ENCODE measurements at places on chromosomes 6 and 20.

DNA sequence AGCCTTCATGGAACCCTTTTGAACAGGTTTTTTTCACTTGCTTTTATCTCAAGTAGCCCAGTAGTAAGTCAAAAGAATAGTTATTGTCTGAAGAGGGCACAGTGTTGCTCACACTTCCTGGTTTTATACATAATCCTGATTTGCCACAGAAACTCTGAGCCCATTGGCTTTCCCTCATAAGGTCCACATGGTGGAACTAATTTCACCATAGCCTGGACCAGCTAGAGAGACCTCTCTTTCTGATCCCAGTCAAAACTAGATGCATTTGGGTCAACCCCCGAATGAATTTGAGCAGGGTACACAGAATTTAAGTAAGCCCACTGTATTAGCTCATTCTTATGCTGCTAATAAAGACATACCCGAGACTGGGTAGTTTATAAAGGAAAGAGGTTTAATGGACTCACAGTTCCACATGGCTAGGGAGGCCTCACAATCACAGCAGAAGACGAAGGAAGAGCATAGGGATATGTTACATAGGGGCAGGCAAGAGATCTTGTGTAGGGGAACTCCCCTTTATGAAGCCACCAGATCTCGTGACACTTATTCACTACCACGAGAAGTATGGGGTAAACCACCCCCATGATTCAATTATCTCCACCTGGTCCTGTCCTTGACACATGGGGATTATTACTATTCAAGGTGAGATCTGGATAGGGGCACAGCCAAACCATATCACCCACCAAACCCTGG, 6.2 kb downstream of the RWDD2A start:
- H3K4me3 ChIP-seq: no peak overlapping the region
- no peak for DNase-seq
- no peak overlapping the region for H3K27ac ChIP-seq
- H3K36me3 ChIP-seq: peaks cover 4% of the 10 kb centered on the region

DNA sequence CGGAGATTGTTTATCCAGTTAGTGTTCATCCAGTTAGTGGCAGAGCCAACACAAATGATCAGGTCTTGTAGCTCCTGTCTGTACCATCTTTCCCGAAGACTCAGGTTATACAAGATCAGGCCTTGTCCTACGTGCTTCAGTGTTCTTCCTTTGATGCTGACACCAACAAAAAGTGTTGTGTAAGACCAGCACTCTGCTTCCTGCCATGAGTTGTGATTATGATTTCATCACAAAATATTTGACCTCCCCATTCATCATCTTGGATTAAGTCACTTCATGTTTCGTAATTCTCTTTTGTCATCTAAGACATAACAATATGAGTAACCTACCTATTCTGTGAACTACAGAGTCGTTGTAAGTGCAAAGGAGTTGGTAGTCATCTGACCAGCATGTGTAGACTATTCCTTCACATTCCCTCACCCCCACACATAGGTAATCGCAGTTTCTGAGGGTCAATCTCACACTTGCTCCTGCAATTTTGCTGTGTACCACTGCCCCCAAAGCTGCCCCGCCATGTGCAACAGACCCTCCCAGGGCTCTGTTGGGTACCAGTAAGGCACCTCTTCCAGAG, 135.6 kb upstream of the SLC22A23 start:
- H3K27me3 ChIP-seq: no peaks in the 10 kb centered on the region
- DNase-seq: no peak
- H3K4me3 ChIP-seq: no peak overlapping the region
- no peaks in the 10 kb centered on the region for H3K36me3 ChIP-seq
- H3K27ac ChIP-seq: no peak overlapping the region

DNA sequence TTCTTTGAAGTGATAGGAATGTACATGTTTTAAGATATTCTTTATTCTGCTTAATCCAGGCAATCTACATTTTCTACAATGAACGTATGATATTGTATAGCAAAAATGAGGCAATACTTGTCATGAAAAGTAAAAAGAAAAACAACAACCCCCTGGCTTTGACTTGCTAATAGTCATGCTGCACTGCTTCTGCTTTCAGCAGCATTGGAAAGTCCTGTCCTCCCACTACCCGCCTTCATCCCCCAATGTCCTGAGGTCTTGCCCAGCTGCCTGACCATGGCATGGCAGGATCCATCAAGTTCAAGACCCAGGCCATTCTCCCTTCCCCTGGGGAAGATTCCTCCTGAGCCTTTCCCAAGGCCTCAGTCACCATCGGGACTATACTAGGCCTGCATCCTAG, 156.5 kb downstream of the SH3BGRL2 start:
- DNase-seq: no peak
- no peak overlapping the region for H3K27ac ChIP-seq
- H3K4me3 ChIP-seq: no peak overlapping the region
- H3K27me3 ChIP-seq: no peaks in the 10 kb centered on the region

GRCh38 chr6:141988327-141988726, 144.4 kb upstream of the GJE1 start:
- no peak overlapping the region for H3K27ac ChIP-seq
- H3K27me3 ChIP-seq: no peaks in the 10 kb centered on the region
- DNase-seq: no peak
- H3K4me3 ChIP-seq: no peak overlapping the region

DNA sequence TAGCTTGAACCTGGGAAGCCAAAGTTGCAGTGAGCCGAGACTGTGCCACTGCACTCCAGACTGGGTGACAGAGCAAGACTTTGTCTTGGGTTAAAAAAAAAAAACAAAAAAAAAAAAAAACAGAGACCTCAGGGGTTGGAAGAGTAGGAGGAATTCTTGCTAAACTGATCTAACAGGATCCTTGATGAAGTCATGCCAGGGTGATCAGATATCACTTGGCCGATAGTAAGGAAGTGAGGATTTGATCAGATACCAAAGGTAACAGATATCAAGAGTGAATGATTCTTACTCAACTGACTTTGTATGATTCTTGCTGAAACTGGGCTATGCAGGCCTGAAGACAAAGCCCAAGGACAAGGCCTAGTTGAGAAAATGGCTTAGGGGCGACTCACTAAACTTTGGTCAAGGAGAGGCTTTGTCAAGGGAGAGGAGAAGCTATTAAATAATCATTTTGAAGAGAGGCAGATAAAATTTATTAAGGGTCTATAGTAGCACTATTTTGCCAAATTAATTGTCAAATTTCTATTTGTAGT, 624.7 kb downstream of the UTRN start:
- H3K36me3 ChIP-seq: no peaks in the 10 kb centered on the region
- no peak overlapping the region for H3K4me3 ChIP-seq
- H3K4me1 ChIP-seq: no peaks in the 10 kb centered on the region
- no peak for DNase-seq

- no peaks in the 10 kb centered on the region for H3K4me1 ChIP-seq
- no peaks in the 10 kb centered on the region for H3K36me3 ChIP-seq
- no peaks in the 10 kb centered on the region for H3K27me3 ChIP-seq
- H3K4me3 ChIP-seq: no peak overlapping the region
- no peak overlapping the region for H3K27ac ChIP-seq
Observed at GRCh38 chr6:118755941-118756646, 104.7 kb upstream of the CEP85L start.

GRCh38 chr20:11221046-11221445, 547.2 kb upstream of the JAG1 start:
- H3K4me3 ChIP-seq: no peak overlapping the region
- no peaks in the 10 kb centered on the region for H3K36me3 ChIP-seq
- H3K27me3 ChIP-seq: no peaks in the 10 kb centered on the region
- no peaks in the 10 kb centered on the region for H3K4me1 ChIP-seq

DNA sequence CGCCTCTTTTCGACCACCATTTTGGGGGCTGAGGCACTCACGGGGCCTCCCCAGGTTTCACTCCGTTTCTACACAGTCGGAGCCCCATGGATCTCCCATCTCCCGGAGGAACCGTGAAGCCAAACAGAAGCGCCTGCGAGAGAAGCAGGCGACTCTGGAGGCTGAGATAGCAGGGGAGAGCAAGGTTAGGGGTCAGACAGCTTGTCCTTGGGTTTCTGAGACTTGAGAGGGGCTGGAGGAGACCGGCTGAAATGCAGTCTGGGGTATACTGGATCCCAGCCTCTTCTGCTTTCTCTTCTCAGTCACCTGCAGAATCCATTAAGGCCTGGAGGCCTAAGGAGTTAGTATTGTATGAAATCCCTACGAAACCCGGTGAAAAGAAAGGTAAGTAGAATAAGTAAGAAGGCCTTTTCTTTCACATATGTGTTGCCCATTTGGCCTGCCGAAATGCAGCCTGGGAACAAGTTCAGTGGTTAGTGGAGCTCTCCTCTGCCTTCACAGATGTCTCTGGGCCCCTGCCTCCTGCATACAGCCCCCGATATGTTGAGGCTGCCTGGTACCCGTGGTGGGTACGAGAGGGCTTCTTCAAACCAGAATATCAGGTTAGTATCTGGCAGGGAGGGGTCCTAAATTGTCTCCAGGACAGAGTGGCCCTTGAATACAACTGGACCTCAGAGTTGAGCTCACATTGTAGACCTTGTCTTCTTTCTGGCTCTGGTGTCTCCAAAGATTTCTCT, 984 bp downstream of the VARS2 start:
- H3K27me3 ChIP-seq: no peaks in the 10 kb centered on the region
- H3K4me1 ChIP-seq: peaks cover 7% of the 10 kb centered on the region
- peaks cover 35% of the 10 kb centered on the region for H3K36me3 ChIP-seq
- no peak for DNase-seq

DNA sequence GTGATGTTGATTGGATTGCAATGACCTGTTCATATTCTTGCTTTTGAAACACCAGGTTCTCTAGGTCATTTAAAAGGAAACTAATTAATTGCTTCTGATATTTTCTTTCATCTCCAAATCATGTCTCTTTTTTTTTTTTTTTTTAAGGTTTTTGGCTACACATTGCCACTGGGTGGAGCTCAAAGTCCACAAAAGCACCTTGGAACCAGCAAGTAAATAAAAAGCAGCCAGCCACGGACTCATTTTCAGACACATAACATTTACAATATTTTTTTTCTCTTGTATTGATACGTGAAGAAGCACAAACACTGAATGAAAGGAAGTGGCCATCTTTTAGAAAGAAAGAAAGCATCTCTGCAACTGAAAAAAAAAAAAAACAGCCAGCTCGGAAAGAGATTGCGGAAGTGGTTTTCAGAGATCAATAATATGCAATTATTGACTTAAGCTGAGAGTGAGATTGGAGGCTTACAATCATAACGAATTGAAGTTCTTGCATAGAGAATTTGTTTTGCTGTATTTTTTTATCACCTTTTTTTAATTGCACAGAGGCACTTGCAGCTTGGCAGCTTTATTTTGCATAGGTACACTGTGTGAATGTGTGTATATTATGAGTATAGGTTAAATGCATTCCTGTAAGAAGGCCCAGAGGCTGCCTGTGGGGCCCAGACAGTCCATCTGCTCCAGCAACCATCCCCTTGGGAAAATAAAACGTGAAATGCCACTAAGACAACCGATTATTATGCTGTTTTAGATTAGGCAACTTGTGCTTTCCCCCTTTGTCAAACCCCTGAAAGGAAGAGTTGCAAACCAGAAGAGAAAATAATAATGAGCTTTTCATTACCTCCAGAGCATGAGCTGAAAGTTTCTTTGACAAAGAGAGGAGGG, 28.2 kb downstream of the CGA start:
- no peaks in the 10 kb centered on the region for H3K36me3 ChIP-seq
- H3K27me3 ChIP-seq: no peaks in the 10 kb centered on the region
- no peak overlapping the region for H3K27ac ChIP-seq
- DNase-seq: no peak
- H3K4me3 ChIP-seq: no peak overlapping the region
- H3K4me1 ChIP-seq: no peaks in the 10 kb centered on the region

DNA sequence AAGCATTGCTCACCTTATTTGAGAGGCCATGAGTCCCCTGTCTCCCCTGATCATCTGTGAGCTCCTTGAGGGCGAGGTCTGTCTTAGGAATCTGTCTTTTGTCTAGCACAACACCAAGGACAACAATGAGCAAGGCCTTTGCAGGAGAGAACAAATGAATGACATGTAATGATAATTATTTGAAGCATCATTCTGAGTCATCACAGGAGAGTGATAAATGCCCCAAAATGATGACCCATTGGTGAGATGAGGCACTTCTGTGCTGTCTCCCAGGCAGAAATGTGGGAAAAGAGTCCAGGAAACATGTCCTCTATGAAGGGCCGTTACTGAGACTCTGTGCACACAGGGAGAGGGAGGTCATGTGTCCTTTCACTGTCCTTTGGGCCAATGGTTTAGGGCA, 105.2 kb upstream of the LRFN2 start:
- no peak overlapping the region for H3K27ac ChIP-seq
- no peak overlapping the region for H3K4me3 ChIP-seq
- H3K27me3 ChIP-seq: no peaks in the 10 kb centered on the region
- H3K36me3 ChIP-seq: no peaks in the 10 kb centered on the region
- no peaks in the 10 kb centered on the region for H3K4me1 ChIP-seq

DNA sequence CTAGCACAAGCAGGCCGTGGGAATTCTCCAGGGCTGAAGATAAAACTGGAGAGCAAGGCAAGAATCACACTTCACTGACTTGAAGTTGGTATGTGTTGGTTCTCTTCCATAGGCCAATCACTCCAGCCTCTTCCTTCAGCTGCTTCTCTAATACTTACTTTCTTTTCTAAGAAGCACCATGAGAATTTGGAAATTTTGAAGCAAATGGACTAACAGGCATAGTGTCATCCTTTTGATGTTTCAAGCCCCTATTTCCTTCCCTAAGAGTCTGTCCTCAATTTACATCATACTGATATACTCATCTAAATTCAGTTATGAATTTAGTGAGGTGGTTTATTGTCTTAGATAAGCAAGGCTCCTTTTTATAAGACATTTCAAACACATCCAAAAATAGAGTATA, 24.0 kb downstream of the SLC26A8 start:
- no peaks in the 10 kb centered on the region for H3K27me3 ChIP-seq
- no peaks in the 10 kb centered on the region for H3K36me3 ChIP-seq
- no peaks in the 10 kb centered on the region for H3K4me1 ChIP-seq
- H3K27ac ChIP-seq: no peak overlapping the region
- H3K4me3 ChIP-seq: no peak overlapping the region

GRCh38 chr6:56956491-56956890, 1.6 kb downstream of the BEND6 start:
- no peaks in the 10 kb centered on the region for H3K4me1 ChIP-seq
- no peak overlapping the region for H3K27ac ChIP-seq
- H3K4me3 ChIP-seq: no peak overlapping the region
- H3K27me3 ChIP-seq: no peaks in the 10 kb centered on the region
- DNase-seq: no peak
- no peaks in the 10 kb centered on the region for H3K36me3 ChIP-seq

- H3K4me3 ChIP-seq: peak overlapping the region; percentile 49
- peak overlapping the region; percentile 96 for H3K27ac ChIP-seq
- H3K27me3 ChIP-seq: no peaks in the 10 kb centered on the region
- no peaks in the 10 kb centered on the region for H3K4me1 ChIP-seq
Observed at GRCh38 chr20:19885594-19885938, 127.5 kb downstream of the RIN2 start.

GRCh38 chr6:139940741-139941729, 566.6 kb upstream of the CITED2 start:
- no peak for DNase-seq
- no peaks in the 10 kb centered on the region for H3K36me3 ChIP-seq
- H3K4me1 ChIP-seq: no peaks in the 10 kb centered on the region
- no peak overlapping the region for H3K27ac ChIP-seq
- H3K27me3 ChIP-seq: no peaks in the 10 kb centered on the region
- no peak overlapping the region for H3K4me3 ChIP-seq

- no peak within 1 kb of the TSS for H3K27ac ChIP-seq
- H3K4me1 ChIP-seq: no peaks in the 10 kb centered on the region
- no peaks in the 10 kb centered on the region for H3K36me3 ChIP-seq
- no peaks in the 10 kb centered on the region for H3K27me3 ChIP-seq
- peak within 1 kb of the TSS; percentile 3 for H3K4me3 ChIP-seq
- DNase-seq: no peak
Observed at GRCh38 chr6:86937219-86938079, at the start of gene HTR1E. TSS of gene HTR1E (plus strand) at chr6:86937528. CDS start at chr6:87015335, 77,807 bp downstream.

GRCh38 chr6:127279815-127280214, 13.2 kb downstream of the RNF146 start:
- DNase-seq: no peak
- H3K27ac ChIP-seq: no peak overlapping the region
- H3K4me3 ChIP-seq: no peak overlapping the region
- no peaks in the 10 kb centered on the region for H3K4me1 ChIP-seq
- no peaks in the 10 kb centered on the region for H3K27me3 ChIP-seq
- H3K36me3 ChIP-seq: peaks cover 35% of the 10 kb centered on the region
